ENCODE measurements at places on chromosomes 6 and 20. TPM values are rescaled to one million over a fixed set of nuclear protein-coding genes. Genes with fewer than 3 reads are reported as not detected.

SSTR4 gene
- not detected for total RNA-seq

CST2 gene
- 0.44 TPM for total RNA-seq

PAX1 gene
- total RNA-seq = not detected

BMP5 gene
- total RNA-seq = 0.07 TPM

ZNF165 gene
- total RNA-seq = 1.3 TPM

GABRR1 gene
- not detected for total RNA-seq

NRN1 gene
- 0.79 TPM for total RNA-seq

EFCAB8 gene
- total RNA-seq = not detected

SPATA25 gene
- total RNA-seq = 0.77 TPM

ADGB gene
- not detected for total RNA-seq

DZANK1 gene
- 2.9 TPM for total RNA-seq

LTB gene
- 0.33 TPM for total RNA-seq

MYT1 gene
- 0.05 TPM for total RNA-seq

FNDC11 gene
- 0.09 TPM for total RNA-seq

SLC17A2 gene
- not detected for total RNA-seq
